ENCODE measurements at places on chromosomes 4 and X. TPM values are rescaled to one million over a fixed set of nuclear protein-coding genes. Genes with fewer than 3 reads are reported as not detected.

PABPC4L gene
- total RNA-seq, result 8.4 TPM

PDGFC gene
- total RNA-seq, result 35.0 TPM

HGFAC gene
- total RNA-seq, result 0.52 TPM

TMSB15A gene
- 6.3 TPM for total RNA-seq

P2RY10 gene
- total RNA-seq, result 0.52 TPM

FRG2 gene
- not detected for total RNA-seq

AKAP14 gene
- not detected for total RNA-seq

TMEM144 gene
- total RNA-seq, result 2.6 TPM

ODAM gene
- total RNA-seq, result not detected

PRR32 gene
- 53.2 TPM for total RNA-seq

LAP3 gene
- total RNA-seq, result 76.7 TPM

SHROOM2 gene
- 2.1 TPM for total RNA-seq

XPNPEP2 gene
- total RNA-seq, result 3.7 TPM

SNCA gene
- total RNA-seq, result 83.0 TPM

SRPX gene
- 39.7 TPM for total RNA-seq

STPG2 gene
- total RNA-seq, result 0.52 TPM

SH3RF1 gene
- total RNA-seq, result 13.6 TPM

HSFX2 gene
- 0.52 TPM for total RNA-seq

RBM46 gene
- total RNA-seq, result not detected

DAPP1 gene
- total RNA-seq, result 1.6 TPM

TGIF2LX gene
- not detected for total RNA-seq

AMOT gene
- 30.8 TPM for total RNA-seq

RBM3 gene
- total RNA-seq, result 196 TPM

MANBA gene
- 27.7 TPM for total RNA-seq

CXCL3 gene
- not detected for total RNA-seq

MEPE gene
- total RNA-seq, result not detected

ALAS2 gene
- 301 TPM for total RNA-seq

REELD1 gene
- total RNA-seq, result not detected

FAM47A gene
- not detected for total RNA-seq

ATP10D gene
- 18.8 TPM for total RNA-seq

GK2 gene
- total RNA-seq, result not detected

GRIA3 gene
- total RNA-seq, result 5.2 TPM

SPRY1 gene
- 77.8 TPM for total RNA-seq

HSFX3 gene
- not detected for total RNA-seq

GLOD5 gene
- total RNA-seq, result not detected

GAGE12F gene
- not detected for total RNA-seq

SORCS2 gene
- 3.1 TPM for total RNA-seq

PPP3CA gene
- total RNA-seq, result 40.2 TPM

CXCL11 gene
- 0.52 TPM for total RNA-seq

DNAAF6 gene
- total RNA-seq, result not detected

PLXNA3 gene
- 9.9 TPM for total RNA-seq

SLIT2 gene
- total RNA-seq, result 12.0 TPM

TMEM31 gene
- not detected for total RNA-seq

FAM149A gene
- 6.8 TPM for total RNA-seq

NEUROG2 gene
- not detected for total RNA-seq

AMER1 gene
- 5.7 TPM for total RNA-seq
